ENCODE measurements at places on chromosomes 4 and X.
A peak's percentile ranks its signal among the peaks of the same experiment; 100 is the strongest.

- no peak for DNase-seq
Measured at GRCh38 chr4:68592673-68593072, 16.6 kb upstream of the UGT2B17 start.

DNA sequence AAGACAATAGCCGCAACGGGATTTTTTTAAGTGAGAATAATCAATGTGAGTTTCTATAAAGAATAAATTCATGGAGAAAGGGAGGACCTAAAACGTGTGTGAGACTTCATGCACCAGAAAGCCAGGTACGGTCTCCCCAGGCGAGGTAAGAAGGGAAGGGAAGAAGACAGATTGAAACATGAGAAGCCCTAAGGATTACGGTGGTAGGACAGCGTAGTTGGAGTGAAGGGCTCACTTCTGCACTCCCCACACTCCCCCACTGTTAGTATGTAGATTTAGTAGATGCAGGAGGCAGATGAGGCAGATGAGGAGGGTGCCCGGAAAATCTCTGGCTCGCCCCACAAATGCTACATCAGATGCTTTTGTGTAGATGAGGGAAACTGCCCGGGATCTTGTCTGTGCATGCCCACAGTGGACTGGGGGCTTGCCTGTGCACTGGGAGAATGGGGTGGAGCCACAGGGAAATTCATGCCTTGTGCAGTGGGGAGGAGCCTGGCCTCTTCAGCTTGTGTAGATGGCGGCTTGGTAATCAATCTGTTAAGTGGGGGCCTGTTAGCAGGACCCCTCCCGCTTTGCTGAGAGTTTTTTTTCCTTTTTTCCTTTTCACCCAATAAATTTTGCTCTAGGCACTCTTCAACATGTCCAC, 1544.5 kb upstream of the TENM3 start:
- DNase-seq, result no peak

DNA sequence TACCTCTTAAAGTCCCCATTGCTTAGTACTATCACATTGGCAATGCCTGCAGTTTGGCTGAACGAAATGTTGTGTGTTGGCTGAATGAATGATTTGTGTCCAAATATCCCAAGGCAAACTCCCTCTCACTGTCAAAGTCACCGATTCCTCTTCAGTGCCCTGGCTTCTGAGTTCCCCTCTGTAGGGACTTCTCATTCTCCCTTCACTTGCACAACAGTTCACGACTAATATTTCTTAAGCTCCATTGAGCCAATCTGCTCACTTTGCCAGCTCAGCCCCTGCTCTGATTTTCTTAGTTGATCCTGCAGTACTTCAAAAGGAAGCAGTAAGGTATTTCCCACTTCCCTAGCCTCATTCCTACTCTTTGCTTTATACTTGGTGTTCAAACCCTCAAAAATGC, 21.9 kb upstream of the PACRGL start:
- DNase-seq, result no peak

GRCh38 chr4:184270808-184271413, 53.2 kb upstream of the ENPP6 start:
- no peak for DNase-seq

DNA sequence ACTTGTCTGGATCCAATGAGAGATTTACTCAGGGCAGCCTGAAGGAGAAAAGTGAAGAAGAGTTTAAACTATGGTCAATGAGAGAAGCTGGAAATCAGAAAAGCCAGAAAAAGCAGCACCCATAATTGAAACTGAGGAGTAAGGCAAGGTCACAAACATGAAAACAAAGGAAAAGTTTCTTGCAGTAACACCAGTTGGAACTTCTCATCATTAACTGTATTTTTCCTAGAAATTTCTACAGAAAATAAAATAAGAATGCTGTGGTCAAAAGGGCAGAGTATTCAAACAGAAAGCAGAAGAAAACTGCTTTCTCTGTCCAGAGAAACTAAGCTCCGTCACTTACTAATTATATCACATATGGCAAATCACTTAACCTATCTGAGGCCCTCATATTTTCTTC, 102.2 kb downstream of the OR13H1 start:
- DNase-seq, result no peak

GRCh38 chrX:65667157-65667502, 324 bp upstream of the MSN start:
- no peak for DNase-seq

DNA sequence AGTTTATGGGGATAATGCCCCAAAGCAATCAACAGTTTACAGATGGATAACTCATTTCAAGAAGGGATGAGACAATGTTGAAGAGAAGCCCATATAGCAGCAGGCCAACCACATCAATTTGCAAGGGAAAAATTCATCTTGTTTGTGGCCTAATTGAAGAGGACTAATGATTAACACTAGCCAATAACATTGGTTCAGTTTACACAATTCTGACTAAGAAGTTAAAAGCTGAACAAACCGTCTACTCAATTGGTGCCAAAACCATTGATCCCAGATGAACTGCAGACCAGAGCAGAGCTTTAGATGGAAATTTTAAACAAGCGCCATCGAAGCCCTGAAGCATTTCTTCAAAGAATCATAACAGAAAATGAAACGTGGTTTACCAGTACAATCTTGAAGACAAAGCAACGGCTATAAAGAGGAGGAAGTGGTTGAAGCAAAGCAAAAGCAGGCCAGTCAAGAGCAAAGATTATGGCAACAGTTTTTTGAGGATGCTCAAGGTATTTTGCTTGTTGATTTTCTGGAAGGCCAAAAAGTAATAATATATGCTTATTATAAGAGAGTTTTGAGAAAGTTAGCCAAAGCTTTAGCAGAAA, 20.5 kb upstream of the BLTP1 start:
- DNase-seq, result no peak

- DNase-seq, result no peak
Measured at GRCh38 chr4:35912174-35912573, 332.1 kb downstream of the ARAP2 start.

DNA sequence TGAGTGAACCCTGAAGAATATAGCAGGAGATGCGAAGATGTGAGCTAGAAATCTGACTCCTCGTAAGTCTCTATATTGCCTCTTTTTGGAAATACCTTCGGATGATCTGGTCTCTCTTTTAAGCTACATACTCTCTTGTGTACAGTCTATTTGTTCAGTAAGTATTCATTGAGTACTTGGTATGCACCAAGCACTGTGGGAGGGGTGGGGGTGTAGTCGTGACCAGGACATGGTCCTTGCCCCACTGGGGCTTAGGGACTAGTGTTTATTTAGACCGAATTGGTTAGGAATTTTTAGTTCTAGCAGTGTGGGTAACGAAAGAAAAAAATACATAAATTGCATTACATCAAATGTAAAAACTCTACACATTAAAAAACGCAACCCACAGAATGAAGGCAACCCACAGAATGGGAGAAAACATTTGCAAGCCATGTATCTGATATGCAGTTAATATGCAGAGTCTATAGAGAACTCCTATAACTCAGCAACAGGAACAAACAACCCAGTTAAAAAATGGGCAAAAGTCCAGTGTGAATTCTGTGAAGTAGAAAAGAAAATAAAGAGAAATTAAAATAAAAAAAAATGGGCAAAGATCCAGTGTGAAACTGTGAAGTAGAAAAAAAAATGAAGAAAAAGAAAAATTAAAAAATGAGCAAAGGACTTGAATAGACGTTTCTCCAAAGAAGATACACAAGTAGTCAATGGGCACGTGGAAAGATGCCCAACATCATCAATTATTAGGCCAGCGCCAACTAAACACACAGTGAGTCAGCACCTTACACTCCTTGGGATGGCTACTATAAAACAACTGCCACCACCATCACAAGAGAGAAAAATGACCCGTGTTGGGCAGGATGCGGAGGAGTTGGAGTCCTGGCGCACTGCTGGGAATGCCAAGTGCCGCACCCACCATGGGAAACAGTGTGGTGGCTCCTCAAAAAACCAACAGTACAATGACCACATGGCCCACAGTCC, 43.8 kb downstream of the RGS12 start:
- DNase-seq, result no peak

DNA sequence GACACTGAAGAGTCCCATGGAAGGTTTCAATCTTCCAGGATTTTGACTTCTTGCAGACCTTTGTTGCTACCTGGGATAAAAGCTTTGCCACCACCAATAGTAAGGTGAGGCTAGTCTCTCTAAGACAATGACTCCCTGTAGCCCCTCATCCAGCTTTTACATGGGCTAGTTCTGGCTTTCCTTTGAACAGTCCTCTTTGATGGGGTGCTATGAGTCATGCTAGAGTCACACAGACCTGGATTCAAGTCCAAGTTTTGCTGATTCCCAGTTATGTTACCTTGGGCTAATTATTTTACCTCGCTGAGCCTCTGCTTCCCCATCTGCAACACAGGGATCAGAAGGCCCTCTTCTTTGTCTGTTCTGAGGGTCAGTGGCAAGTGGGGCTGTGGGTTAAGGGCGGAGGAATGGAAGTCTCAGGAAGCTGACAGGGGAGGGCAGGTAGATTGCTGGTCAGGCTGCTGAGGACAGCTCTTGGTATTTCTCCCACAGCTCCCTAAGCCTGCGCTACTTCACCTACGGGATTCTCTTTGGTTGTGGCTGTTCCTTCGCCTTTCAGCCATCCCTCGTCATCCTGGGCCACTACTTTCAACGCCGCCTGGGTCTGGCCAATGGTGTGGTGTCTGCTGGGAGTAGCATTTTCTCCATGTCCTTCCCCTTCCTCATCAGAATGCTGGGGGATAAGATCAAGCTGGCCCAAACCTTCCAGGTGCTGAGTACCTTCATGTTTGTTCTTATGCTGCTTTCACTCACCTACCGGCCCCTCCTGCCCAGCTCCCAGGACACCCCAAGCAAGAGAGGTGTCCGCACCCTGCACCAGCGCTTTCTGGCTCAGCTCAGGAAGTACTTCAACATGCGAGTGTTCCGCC, 90.3 kb downstream of the RLIM start:
- no peak for DNase-seq

GRCh38 chrX:87706134-87706533, 188.5 kb downstream of the KLHL4 start:
- DNase-seq, result no peak

- no peak for DNase-seq
Measured at GRCh38 chr4:66750273-66750672, 795.0 kb downstream of the CENPC start.

- DNase-seq, result no peak
Measured at GRCh38 chr4:153623491-153623890, 60.6 kb upstream of the TLR2 start.

DNA sequence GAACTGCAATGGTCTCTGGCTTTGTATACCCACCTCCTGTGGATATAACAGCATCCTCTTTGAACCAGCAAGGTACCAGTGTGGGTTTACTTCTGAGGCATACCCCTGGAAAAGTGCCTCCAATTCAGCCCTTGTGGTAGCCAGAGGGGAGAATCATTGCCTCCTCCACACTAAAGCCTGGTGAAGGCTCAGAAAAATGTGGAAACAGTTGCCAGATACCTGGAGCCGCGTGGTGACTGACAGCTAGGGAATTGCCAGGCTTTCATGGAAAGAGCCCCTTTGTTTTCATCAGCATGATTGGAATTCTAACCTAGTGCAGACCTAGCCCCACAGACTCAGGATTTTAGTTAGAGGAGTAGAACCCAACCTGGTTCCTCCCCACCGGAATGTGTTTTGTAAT, 168.6 kb upstream of the KLF3 start:
- DNase-seq, result peak; percentile 48

GRCh38 chrX:123088331-123088730, 95.7 kb upstream of the GRIA3 start:
- no peak for DNase-seq

DNA sequence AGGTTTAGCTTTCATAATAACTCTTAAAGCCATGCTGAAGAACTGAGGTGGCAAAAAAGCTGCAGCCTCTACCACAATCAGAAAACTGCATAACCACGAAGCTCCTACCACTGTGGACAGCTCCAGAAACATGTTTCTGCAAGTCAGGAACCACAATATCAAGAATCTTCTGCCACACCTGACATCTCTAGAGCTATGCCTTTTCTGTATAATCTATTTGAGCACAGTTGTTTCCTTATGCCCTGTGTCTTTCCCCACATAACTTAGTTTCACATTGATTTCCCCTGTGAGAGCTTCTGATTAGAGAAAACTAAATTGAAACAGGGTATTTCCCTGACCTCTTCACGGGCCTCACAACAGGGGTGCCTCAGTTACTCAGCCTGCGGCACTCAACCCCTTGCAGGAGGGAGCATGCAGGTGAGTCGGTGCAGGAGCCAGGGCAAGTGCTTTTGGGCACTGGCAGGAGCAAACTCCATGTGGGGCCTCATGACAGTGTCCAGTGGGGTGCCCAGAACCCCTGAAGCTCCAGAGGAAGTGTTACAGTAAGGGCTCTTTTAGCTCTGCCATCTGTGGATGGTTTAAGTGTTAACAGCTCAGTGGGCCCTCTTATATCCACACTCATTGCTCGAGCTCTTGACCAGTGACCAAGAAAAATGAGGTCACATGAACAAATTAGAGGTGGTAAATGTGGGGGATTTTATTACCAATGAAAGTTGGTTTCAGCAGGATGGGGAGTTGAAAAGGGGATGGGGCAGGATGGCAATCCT, 132.8 kb upstream of the BMP3 start:
- DNase-seq, result no peak
